C1 segment of cervical spinal cord (tissue), 14 donors: ENCODE measurements at places on chromosomes 2 and 18.

DNA sequence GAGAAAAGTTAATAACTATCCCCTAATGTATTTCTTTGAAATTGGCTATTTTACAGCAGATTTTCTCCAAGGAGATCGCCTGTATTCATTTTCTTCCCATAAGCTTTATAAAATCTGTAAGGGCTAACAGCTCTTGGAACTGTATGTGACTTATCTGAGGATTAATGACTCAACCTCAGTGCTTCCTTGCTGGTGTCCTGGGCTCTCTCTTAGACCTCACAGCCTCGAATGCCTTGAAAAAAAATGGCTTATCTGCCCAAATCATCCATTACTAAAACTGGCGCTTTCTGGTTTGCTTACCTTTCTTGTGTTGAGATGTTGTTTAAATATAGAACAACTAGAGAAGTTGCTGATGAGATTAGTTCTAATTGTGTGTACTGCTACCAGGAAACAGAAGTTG, 713.6 kb downstream of the SLC4A3 start:
- no peak for DNase-seq

GRCh38 chr2:121520641-121520994, 10.1 kb upstream of the RNU4ATAC start:
- no peak for DNase-seq

DNA sequence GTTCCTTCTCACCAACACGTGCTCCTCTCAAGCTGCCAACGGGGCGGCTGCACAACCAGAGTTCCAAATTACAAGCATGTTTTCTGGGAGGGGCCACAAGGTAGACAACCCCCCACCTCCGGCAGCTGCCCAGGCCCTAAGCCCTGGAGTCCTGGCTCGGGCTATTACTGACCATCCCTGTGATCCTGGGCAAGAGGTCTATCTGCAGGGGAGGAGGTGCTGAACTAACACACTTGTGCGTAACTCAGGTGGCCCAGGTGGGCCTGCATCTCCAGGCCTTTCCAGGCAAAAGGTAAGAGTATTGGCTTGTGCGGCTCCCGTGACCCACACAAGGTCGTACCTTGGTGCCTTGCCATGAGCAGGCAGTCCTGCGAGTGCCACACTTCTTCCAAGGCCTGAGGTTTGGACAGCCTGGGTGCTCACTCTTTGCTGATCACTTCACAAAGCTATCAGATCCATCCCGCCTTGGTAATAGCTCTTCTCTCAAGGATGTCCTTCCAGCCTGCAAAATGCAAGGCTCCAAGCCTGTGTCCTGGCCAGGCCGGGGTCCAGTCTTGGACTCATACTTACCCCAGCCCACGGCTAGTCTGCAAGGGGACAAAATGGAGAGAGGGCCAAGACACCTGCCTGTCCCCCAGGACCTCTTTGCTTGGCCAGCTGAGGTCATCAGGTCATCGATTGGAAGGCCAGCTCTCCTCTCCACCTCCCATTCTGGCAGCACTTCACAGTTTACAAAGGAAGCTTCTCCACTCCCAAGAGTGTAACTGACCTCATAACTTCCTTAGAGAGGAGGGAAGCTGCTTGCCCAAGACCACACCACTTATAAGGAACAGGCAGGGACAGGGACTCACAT, 33.9 kb downstream of the ADRA2B start:
- DNase-seq, result no peak

- DNase-seq, result no peak
Observed at GRCh38 chr2:12930391-12930790, 213.7 kb downstream of the TRIB2 start.

GRCh38 chr2:44844651-44845270, 96.7 kb upstream of the SIX3 start:
- no peak for DNase-seq

GRCh38 chr2:197952540-197953202, 148.3 kb downstream of the PLCL1 start:
- no peak for DNase-seq

GRCh38 chr2:17765398-17765797, 11.5 kb downstream of the GEN1 start:
- DNase-seq, result no peak

- no peak for DNase-seq
Observed at GRCh38 chr18:49924293-49924983, 111.1 kb upstream of the ACAA2 start.

- no peak for DNase-seq
Observed at GRCh38 chr18:59616501-59616900, 80.7 kb downstream of the CCBE1 start.

- no peak for DNase-seq
Observed at GRCh38 chr2:96913398-96914202, 43.7 kb upstream of the SEMA4C start.

- DNase-seq, result peak; percentile 56
Observed at GRCh38 chr2:133674433-133675331, 106.4 kb upstream of the NCKAP5 start.

DNA sequence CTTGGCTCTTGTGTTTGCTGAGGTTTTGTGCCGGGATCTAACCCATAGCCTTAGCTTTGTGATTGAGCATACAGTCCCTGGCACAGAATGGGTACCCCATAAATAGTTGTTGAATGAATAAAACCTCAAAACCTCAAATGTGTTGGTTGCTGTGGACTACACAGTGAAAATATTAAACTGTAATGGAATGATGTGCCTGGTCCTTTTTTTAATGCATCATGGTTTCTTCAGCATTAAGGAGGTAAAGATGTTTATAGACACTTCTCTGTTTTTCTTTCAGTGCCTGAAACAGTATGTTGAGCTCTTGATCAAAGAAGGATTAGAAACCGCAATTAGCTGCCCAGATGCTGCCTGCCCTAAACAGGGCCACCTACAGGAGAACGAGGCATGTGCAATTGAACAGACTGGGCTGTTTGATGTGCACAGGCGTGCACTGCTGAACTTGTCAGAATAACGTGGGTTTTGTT, 97.0 kb downstream of the RNF144A start:
- DNase-seq, result peak; percentile 64

GRCh38 chr2:233290051-233290845, 17.4 kb upstream of the SAG start:
- no peak for DNase-seq

GRCh38 chr2:195148004-195148403, 509.0 kb upstream of the SLC39A10 start:
- DNase-seq, result no peak

GRCh38 chr2:176139661-176140512, 10.4 kb downstream of the HOXD8 start:
- no peak for DNase-seq

- DNase-seq, result no peak
Observed at GRCh38 chr2:48532824-48533223, 2.9 kb downstream of the STON1 start.

DNA sequence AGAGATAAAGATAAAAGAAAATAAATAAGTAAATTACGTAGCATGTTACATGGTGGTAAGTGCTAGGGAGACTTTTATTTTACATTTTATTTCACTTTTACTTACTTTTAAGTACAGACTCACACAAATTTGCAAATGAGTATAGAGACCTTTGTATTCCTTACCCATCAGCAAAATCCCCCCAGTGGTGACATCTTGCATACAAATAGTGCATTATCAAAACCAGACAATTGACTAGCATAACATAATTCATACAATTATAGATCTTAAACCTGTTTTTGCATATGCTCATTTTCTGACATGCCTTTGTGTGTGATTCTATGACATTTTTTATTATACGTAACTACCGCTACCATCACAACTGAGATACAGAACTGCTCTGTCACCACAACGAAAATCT, 1099.4 kb downstream of the DPP10 start:
- DNase-seq, result no peak

- DNase-seq, result no peak
Observed at GRCh38 chr18:13934676-13935075, 19.3 kb upstream of the MC2R start.

DNA sequence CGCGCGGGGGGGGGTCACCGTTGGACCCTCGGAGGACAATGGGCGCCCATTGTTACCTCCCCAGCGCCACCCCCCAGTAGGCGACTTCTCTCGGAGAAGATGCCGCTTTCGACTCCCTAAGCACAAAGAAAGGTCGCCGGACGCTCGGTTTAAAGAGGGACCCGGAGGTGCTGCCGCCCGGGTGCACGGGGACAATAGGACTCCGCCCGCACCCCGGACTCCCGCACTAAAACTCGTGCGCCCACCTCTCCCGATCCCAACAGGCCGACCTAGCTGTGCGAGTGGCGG, 318 bp upstream of the CDC42EP3 start:
- DNase-seq, result no peak

GRCh38 chr2:101310090-101310833, 1.8 kb upstream of the RNF149 start:
- no peak for DNase-seq

- DNase-seq, result no peak
Observed at GRCh38 chr2:40178971-40179370, 272.9 kb downstream of the SLC8A1 start.

DNA sequence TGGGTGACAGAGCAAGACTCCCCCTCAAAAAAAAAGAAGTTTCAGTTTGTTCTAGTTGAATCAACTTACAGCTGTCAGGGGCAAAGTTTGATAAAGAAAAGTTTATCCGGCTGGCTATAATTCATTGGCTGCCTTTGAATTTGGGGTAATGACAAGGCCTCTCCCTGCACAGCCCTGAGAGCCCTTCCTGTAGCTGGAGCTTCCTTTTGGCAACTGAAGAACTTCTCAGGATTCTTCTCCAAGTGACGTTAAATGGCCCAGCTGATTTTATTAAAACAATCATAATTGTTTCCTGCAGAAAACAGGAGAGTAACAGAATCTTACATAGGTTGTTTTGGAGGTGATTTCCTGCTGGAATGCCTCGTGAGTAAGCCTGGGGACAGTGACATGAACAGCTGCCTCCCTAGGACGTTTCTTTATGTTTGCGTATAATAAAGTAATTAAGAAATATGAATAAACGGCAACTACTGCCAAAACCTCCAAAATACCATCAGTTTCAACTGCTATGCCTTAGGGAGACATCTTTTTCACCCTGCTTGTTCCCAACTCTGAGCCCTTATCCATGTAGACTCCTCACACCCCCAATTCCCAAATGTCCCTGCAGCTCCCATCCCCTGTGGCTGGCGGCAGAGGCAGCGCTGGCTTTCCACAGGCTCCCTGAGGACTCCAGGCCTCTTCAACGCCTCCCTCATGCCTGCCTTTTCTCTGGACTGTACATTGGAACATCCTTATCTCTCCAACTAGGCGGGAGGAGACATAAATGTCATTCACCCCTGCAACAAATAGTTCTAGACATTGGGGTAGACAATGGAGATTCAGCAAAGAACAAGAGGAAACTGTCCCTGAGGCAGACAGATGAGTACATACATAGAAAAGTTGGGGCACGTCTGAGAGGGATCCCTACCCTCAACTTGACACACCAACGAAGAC, 59.2 kb upstream of the FZD7 start:
- DNase-seq, result no peak

- no peak for DNase-seq
Observed at GRCh38 chr2:160425434-160426151, 68.0 kb downstream of the RBMS1 start.
